Progenitor cell of endocrine pancreas (in vitro differentiated cells): ENCODE measurements at places on chromosomes 1 and 21.
A peak's percentile ranks its signal among the peaks of the same experiment; 100 is the strongest.

DNA sequence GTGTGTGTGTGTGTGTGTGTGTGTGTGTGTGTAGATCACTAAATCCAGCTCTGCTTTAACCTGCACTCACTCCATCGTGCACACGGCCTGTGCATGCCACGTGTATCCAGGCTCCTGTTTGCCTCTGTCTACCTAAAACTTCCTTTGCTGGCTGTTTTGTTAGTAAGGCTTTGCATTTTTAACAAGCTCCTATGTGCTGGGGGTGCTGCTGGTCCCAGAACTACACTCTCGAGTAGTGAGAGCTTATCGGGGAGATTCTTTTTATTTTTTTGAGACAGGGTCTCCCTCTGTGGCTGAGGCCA is 596 bp upstream of the TCEA3 start:
- DNase-seq = no peak

DNA sequence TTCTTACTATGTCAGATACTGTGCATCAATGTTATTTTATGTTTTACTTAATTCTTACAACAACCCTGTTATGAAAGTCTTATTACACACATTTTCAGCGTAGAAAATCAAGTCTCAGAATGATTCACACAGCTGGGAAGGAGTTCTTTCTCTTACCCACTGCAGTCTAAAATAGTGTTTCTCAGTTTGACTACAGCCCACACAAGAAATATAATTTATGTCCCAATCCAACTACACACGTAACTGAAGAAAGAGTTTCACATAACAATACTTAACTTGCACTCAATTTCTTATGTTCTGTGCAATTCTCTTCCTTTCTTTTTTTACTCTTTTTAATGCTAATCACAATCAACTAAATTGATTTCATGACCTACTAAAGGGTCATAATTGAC is 252.8 kb upstream of the ADGRL2 start:
- DNase-seq = no peak

- DNase-seq = peak; percentile 57
Measured at GRCh38 chr1:2314803-2315673, 76.3 kb downstream of the MORN1 start.

GRCh38 chr1:204931768-204932572 is 61.3 kb downstream of the NFASC start:
- DNase-seq = no peak
